SJSA1 (cell line): ENCODE measurements at places on chromosomes 1 and 21. TPM values are rescaled to one million over a fixed set of nuclear protein-coding genes. Genes with fewer than 3 reads are reported as not detected.

CYP4A22 gene
- not detected in 2 replicates for total RNA-seq

CFHR4 gene
- not detected in 2 replicates for total RNA-seq

AMIGO1 gene
- total RNA-seq = 0.41 and 0.55 TPM in 2 replicates

TBX15 gene
- 16.0 and 31.0 TPM in 2 replicates for total RNA-seq

FAM151A gene
- total RNA-seq = not detected in 2 replicates

C4BPA gene
- total RNA-seq = not detected in 2 replicates

AUNIP gene
- total RNA-seq = 5.9 and 9.5 TPM in 2 replicates

RIMS3 gene
- 0.68 and 0.78 TPM in 2 replicates for total RNA-seq

UBIAD1 gene
- total RNA-seq = 8.2 and 12.3 TPM in 2 replicates

KIRREL1 gene
- 83.9 and 123 TPM in 2 replicates for total RNA-seq

EDN2 gene
- 3.0 and 6.7 TPM in 2 replicates for total RNA-seq

DIRAS3 gene
- total RNA-seq = 1.1 and 3.0 TPM in 2 replicates

SAMD13 gene
- total RNA-seq = 1.3 TPM in 1 of 2 replicates, not detected in the other

- peak; percentile 31 for DNase-seq
Measured at GRCh38 chr1:223683586-223684487, 18.3 kb upstream of the CAPN8 start.

GRCh38 chr1:184982002-184982954 is 8.0 kb upstream of the NIBAN1 start:
- peak; percentile 73 for DNase-seq

GRCh38 chr1:197672347-197672746 is 102.9 kb downstream of the DENND1B start:
- DNase-seq = no peak

GRCh38 chr1:39409055-39409816 is 82.2 kb upstream of the BMP8A start:
- DNase-seq = peak; percentile 69

GRCh38 chr1:151774256-151774922 is 11.1 kb upstream of the MRPL9 start:
- DNase-seq = no peak

GRCh38 chr1:201970334-201971159 is 11.9 kb upstream of the RNPEP start:
- no peak for DNase-seq

DNA sequence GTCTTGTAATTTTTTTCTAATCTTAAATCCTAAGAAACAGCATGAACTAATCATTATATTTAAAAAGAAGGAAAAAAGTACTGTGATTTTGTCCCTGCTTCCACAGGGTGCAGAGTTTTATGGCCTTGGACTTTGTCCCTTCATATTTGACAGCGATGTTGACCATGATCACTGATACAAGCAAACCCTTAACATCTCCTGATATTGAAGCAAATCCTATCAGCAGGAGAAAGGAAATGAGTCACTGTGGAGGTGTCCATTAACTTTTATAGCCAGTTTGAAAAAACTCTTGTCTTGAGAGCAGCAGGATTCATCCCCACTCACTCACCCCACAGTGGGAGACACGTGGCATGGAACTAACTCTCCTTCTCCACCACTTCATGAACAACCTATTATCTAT is 5.1 kb upstream of the REG4 start:
- no peak for DNase-seq

DNA sequence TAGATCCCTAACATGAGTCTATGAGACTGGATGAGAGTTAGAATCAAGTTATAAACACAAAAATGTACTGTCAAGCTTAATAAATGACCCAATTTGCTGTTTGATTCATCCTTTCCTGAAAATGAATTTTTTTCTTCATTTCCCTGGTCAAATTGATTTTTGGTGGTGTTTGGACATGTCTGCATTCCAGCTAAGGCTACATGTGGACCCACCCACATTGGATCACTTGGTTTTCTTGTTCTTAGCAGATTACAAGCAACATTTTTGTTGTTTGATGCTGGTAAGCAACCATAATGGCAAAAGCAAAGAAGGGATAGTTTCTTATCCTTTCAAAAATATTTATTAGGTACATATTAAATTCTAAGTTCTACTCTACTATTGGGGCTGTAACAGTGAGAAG is 181.1 kb downstream of the NEK7 start:
- DNase-seq = no peak

DNA sequence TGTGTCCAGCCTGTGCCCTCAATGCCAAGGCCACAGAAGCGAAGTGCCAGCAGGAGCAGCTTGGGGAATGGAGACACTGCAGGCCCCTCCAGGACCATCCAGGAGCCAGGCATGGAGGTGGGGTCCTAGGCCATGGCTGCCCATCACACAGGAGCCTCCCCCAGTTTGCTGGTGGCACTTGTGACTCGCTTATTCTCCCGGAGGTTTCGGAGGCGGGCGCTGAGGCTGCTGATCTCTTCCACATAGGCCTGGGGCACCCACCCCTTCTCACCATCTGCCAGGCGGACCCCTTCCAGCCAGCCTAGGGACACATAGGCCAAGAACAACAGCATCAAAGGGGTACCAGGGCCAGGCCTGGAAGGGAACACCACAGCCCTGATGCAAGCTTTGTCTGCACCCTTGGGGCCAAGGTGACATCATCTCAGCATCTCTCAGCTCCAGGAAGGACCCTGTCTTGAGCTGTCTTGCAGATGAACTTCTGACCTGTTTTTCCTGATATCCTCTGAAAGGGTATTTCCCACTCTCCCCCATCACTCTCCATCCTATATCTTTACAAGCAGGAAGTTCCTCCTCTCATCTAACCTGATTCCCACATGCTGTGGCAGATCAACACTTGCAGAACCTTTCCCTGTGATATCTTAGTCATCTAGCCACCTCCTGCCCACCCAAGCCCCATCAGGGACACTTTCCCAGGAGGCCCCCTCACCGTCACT is 13.9 kb downstream of the ARHGEF19 start:
- no peak for DNase-seq

DNA sequence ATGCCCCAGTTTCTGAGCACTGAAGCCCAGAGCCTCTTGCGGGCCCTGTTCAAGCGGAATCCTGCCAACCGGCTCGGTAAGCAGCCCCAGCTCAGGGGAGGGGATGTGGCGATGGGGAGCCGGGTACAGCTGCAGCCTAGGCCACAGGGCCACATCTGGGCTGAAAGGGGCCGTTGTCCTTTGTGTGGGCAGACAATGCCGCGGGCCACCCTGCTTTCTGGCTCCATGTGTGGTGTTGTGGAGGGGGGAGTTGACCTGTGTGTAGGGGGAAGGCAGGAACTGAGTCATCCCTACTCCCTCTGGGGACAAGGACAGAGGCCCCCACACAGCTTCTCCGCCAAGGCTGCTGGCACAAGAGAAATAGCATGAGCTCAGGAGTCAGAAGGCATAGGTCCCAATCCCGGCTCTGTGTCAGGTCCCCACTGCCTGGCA is 26.0 kb downstream of the RPS6KA1 start:
- DNase-seq = peak; percentile 96

GRCh38 chr1:159429074-159429861 is 2.7 kb upstream of the OR10J4 start:
- peak; percentile 50 for DNase-seq

DNA sequence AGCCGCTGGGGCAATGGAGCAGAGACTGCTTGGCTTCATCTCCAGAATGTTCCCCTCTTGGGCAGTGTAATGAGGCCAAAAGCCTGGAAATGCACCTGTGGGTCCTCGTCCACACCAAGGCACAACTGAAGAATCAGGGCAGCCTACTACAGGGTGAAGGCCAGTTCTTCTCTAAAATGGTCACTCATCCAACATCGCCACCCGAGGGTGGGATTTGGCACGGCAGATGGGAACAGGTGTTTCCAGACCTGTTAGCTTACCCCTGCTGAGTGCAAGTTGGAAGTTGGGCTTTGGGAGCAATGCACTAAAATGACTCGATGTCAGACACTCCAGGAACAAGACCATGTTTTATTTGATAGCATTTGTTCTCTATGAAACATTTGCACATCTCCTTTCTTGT is 543.7 kb downstream of the NPHP4 start:
- no peak for DNase-seq

DNA sequence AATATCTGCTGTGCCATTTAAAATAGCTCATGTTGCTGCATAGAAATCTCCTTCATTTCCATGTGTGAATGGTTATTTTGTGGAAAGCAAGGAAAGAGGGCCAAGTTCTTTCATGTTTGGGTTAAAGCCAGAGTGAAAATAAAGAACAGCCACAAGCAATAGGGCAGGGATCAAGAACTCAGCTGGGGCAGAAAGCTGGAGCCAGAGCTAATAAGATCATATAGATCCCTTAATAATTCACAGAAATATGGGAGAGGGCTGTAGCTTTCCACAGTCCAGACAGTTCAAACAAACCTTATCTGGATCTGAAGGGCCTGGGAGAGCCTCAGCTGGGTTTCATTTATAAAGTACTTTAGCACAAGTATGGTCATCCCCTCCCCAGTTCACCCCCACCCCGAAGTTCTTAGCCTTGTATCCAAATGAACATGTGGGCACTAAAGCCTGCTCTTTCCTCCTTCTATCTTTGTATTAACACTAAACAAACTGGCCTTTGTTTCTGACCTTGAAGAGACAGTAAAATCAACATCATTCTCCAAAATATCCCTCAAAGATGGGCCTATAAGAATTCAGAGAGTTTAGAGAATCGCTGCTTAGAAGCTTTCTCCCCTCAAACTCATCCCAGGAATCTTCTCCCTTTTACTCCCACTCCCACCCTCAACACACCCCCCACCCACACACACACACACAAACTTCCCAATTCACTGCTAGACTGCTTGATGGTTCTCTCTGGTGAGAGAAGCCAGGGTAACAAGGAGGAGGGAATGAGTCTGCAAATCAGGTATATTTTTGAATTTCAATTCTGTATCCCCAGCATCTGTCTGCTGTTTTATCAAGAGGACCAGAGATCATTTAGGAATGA is 41.7 kb downstream of the UTP25 start:
- DNase-seq = no peak

- DNase-seq = peak; percentile 54
Measured at GRCh38 chr1:200346700-200347099, 63.1 kb downstream of the ZNF281 start.

- no peak for DNase-seq
Measured at GRCh38 chr1:81681114-81681513, 119.6 kb upstream of the ADGRL2 start.

GRCh38 chr1:234750922-234751627 is 141.1 kb upstream of the IRF2BP2 start:
- no peak for DNase-seq

DNA sequence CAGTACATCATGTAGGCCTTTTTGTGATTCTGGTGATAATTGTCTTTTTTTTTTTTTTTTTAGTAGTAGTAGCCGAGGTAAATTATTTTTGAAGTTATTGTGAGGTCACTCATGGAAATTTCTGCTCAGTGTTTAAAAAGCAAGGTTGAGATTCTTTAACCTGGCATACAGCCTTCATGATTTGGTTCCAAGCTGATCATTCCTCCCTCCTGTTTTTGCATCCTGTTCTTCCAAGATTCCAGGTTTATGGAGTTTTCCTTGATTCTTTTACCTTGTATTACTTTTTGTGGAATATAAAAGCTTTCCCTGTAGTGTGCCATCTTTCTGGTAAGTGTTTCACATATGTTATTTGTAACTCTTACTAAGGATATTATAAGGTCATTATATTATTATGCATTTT is 9.1 kb downstream of the ZFYVE9 start:
- DNase-seq = no peak

DNA sequence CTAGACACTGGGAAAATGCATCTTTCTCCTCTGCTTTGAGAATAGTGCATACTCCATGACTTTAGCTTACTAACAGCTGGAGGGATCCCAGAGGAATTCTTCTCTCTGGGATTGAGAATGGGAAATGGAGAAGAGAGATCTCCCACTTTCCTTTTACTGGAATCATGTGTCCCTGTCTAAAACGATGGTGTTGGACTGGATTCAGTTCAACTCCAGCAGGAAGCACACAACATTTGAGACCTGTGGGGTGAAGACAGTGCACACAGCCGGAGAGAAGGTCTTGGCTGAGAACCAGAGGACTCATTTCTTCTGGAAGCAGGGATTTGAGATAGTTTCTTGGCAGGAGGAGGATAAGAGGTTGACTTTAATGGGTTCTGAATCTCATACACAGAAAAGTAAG is 58.7 kb downstream of the TRABD2B start:
- DNase-seq = no peak

GRCh38 chr1:85148524-85149250 is 52.1 kb downstream of the SYDE2 start:
- DNase-seq = no peak

DNA sequence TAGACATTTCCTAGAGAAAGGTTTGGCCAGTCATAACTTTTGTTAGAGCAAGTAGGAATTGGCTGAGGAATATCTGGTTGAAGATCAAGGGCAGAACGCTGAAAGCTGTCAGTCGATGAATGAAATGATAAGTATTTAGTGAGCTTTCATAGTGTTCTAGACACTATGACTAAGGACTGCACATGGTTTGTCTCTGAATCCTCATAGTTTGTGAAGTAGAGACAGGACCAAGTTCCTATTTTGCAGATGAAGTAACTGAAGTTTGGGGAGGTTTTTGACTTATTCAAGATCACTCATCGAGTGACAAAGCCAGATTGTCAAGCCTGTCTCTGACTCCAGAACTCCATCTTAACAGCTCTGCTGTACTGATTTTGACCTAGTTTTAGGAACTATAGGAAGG is 4.7 kb downstream of the ELOA start:
- DNase-seq = no peak

DNA sequence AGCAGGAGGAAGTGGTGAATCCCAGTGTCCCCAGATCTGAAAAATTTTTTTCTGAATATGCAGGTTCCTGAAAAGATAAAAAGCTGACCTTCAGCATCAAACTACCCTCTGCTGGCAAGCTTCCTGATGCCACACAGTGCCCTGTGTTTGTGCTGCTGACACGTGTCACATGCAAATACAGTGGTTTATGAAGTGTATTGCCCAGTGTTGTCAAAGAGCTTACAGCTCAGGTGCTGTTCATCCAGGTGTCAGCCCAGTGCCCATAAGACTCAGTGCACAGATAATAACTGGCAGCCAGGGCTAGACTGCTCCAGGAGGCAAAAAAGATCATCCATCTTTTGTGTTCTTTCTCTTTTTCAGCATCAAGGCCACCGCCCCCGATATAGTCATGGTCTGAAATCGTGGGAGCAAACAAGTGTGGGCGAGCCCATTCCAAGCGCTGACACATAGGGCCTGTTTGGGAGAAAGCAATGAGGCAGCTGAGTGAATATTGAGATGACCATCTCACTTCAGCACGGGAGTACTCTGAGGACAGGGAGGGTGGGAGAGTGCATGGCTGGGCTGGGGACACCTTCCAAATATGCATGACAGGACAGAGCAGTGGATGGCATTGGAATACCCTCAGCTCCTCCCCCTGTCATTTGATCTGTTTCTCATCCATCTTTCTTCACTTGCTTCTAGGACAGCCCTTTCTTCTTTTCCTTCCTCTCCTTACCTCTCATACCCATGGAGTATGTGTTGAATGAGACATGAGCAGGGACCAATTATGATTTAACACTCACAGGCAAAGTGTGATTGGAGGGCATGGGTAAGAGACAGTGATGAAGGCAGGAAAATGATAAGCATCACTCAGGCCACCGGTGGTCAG is 6.4 kb upstream of the KCNK1 start:
- DNase-seq = no peak
